ENCODE measurements at places on chromosomes 3 and 15.

DNA sequence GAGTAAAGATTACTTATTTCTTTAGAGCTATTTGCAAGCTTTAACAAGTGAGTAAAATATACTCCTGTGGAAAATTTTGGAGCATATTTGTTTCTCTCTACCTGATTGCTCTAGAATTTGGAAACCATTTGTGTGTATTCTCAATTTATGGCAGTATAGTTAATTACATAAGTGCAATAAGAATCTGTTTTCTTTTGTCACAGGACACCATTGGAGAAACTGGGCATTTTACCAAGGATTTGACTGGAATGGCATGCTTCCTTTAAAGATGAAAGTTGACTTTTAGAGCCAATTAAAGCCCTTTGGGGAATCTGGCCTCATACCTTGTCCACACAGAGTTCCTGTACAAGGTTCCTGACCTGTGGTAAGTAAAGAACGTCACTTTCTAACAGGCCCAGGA is 38.4 kb downstream of the PAQR5 start:
- no peak for DNase-seq

DNA sequence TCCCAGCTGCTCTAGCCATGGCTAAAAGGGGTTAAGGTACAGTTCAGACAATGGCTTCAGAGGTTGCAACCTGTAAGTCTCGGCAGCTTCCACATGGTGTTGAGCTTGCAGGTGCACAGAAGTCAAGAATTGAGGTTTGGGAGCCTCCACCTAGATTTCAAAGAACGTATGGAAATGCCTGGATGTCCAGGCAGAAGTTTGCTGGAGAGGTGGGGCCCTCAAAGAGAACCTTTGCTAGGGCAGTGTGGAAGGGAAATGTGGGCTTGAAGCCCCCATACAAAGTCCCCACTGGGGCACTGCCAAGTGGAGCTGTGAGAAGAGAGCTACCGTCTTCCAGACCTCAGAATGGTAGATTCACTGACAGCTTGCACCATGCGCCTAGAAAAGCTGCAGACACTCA is 73.7 kb downstream of the STT3B start:
- no peak for DNase-seq

GRCh38 chr3:4882548-4882947 is 96.7 kb upstream of the BHLHE40 start:
- DNase-seq, result no peak

DNA sequence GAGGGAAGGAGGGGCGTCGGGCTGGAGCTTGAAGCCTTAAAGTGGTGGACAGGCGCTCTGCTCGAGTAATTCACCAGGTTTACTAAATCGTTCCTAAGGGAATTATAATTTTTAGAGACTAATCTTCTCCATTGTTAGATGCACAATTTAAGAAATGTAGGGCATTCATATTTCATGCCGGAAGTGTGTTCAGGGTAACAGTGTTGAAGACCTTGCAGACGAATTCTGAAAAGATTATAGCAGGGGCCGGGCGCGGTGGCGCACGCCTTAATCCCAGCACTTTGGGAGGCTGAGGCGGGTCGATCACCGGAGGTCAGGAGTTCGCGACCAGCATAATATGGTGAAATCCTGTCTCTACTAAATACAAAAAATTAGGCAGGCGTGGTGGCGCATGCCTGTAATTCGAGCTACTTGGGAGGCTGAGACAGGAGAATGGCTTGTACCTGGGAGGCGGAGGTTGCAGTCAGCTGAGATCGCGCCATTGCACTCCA is 365 bp upstream of the GTF2A2 start:
- no peak for DNase-seq

Data from pons (tissue), 1 donor.